Calu3 (cell line): ENCODE measurements at places on chromosomes 5 and 9. TPM values are rescaled to one million over a fixed set of nuclear protein-coding genes. Genes with fewer than 3 reads are reported as not detected.

GRCh38 chr5:168808051-168808616 lies 229.0 kb upstream of the PANK3 start:
- no peak overlapping the region for H3K27ac ChIP-seq
- H3K36me3 ChIP-seq = no peaks in the 10 kb centered on the region
- H3K4me1 ChIP-seq = no peaks in the 10 kb centered on the region
- DNase-seq = no peak
- no peak overlapping the region for H3K4me3 ChIP-seq

DNA sequence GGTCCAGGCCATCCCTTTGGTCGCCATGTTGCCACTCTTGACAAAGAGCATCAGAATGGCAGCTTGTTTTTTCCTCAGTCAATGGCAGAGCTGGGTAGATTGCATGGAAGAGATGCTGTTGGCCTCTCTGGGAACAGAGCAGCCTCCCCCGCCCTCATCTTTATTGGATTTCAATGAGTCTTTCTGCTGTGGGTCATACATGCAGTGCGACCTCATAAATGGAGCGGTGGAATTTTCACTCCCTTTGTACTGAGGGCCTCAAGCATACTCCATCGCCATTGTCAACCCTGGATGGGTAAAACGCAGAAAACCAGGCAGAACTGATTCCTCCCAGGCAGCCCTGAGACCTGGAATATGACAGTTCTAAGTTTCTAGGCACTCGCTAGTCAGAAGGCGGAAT lies 71.8 kb downstream of the ZNF618 start:
- no peak for DNase-seq
- H3K4me1 ChIP-seq = no peaks in the 10 kb centered on the region
- no peak overlapping the region for H3K4me3 ChIP-seq
- no peaks in the 10 kb centered on the region for H3K36me3 ChIP-seq

- no peak for DNase-seq
- no peak overlapping the region for H3K27ac ChIP-seq
- H3K4me1 ChIP-seq = no peaks in the 10 kb centered on the region
- H3K4me3 ChIP-seq = peak overlapping the region; percentile 50
- H3K36me3 ChIP-seq = no peaks in the 10 kb centered on the region
These were observed 121.5 kb downstream of the RMI1 start for GRCh38 chr9:84101964-84102632.

- H3K4me1 ChIP-seq = no peaks in the 10 kb centered on the region
- H3K4me3 ChIP-seq = no peak overlapping the region
- H3K27ac ChIP-seq = no peak overlapping the region
These were observed 61.8 kb upstream of the ZBTB43 start for GRCh38 chr9:126743041-126743440.

DBH gene
- total RNA-seq = not detected in 2 replicates

DNA sequence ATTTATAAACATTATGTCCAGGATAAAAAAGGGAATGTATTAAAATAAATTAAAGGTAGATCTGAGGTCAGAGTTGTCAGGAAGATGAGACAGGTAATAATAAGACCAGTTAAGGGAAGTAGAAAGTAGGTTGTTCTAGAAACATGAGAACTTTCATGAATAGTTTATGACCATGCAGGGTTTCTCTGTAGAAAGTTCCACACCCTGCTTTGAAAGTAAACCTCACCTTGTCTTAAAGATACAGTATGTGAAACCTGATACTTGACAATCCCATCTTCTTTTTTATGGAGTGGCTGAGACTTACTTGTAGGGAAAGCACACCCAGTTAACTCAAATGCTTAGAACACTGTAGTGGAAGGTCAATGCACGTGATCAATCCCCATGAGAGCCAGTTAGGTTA lies 260.6 kb upstream of the ZNF462 start:
- no peak overlapping the region for H3K27ac ChIP-seq
- DNase-seq = no peak
- no peaks in the 10 kb centered on the region for H3K4me1 ChIP-seq
- H3K36me3 ChIP-seq = no peaks in the 10 kb centered on the region

LCN1 gene
- total RNA-seq = not detected in 2 replicates

PCDHAC2 gene
- 12.6 and 17.1 TPM in 2 replicates for total RNA-seq

DNA sequence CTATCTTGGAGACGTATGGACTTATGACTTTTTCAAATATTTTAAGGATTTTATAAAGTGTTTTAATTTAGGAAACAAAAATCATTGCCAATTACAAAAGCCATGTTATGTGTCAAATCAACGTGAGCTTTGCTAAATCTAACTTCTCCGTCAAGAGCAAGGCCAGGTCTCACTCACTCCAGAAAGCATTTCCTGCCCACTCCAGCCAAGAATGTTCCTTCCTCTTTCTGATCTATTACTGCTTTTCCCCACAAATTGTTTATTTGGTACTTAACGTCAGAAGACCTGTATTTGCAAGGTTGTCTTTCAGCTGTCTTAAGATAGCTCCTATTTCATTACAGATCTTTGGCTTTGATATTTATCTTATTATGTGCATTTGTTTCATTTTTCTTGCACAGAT lies 193.5 kb upstream of the HAPLN1 start:
- H3K36me3 ChIP-seq = no peaks in the 10 kb centered on the region
- H3K4me3 ChIP-seq = no peak overlapping the region
- no peak overlapping the region for H3K27ac ChIP-seq
- no peaks in the 10 kb centered on the region for H3K27me3 ChIP-seq
- no peaks in the 10 kb centered on the region for H3K4me1 ChIP-seq
- no peak for DNase-seq

GRCh38 chr9:88391921-88392320 lies 3.7 kb downstream of the SPIN1 start:
- H3K27ac ChIP-seq = no peak overlapping the region
- no peak overlapping the region for H3K4me3 ChIP-seq
- no peak for DNase-seq
- no peaks in the 10 kb centered on the region for H3K27me3 ChIP-seq
- peaks cover 25% of the 10 kb centered on the region for H3K36me3 ChIP-seq
- peaks cover 22% of the 10 kb centered on the region for H3K4me1 ChIP-seq

GRCh38 chr5:172799416-172799815 lies 28.4 kb upstream of the DUSP1 start:
- DNase-seq = no peak
- peaks cover 17% of the 10 kb centered on the region for H3K36me3 ChIP-seq
- peaks cover 54% of the 10 kb centered on the region for H3K4me1 ChIP-seq
- no peaks in the 10 kb centered on the region for H3K27me3 ChIP-seq

PROB1 gene
- 1.9 and 2.4 TPM in 2 replicates for total RNA-seq

DNA sequence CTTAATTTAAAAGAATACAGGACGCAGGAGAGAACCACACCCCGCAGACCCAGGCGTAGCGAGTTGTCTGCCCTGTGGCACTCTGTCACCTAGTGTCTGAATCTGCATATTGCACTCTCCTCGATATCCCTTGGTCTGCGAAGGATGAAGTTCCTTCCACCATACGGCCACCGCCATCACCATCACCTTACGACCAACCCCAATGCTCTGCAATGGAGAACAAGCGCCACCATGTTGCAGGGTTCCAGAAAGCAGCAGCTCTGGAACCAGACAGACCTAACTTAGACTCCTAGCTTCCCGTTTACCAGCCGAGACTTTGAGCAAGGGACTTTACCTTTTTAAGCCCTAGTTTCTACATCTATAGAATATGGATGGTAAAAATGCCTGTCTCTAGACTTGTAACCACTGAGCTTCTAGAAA lies 77.4 kb upstream of the DMRT1 start:
- H3K36me3 ChIP-seq = peaks cover 4% of the 10 kb centered on the region
- peak; percentile 75 for DNase-seq
- peaks cover 7% of the 10 kb centered on the region for H3K4me1 ChIP-seq
- no peak overlapping the region for H3K27ac ChIP-seq
- H3K4me3 ChIP-seq = no peak overlapping the region

DNA sequence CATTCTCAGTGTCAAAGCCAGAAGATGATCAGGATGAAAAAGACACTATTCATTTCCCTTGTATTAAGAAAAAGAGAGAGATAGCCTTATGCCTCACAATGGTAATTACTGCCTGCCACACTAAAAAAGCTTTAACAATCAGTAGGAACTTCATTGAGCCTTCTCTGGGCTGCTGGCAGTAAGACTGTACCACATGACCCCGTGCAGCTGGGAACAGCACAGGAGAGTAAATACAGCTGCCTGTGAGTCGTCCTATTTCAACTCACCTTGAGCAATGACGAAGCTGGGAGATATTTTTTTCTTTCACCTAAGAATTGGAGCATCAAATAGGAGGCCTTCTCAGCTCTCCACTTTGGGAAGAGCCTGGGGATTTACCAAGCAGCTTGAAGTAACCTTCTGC lies 316.3 kb downstream of the GABRB2 start:
- DNase-seq = no peak
- no peaks in the 10 kb centered on the region for H3K4me1 ChIP-seq
- no peaks in the 10 kb centered on the region for H3K27me3 ChIP-seq
- H3K36me3 ChIP-seq = no peaks in the 10 kb centered on the region
- no peak overlapping the region for H3K4me3 ChIP-seq
- no peak overlapping the region for H3K27ac ChIP-seq
